NCI-H1694 treated with DMSO at 0.1 percent for 48 hours (cell line): ENCODE measurements at places on chromosomes 5 and 9.

GRCh38 chr5:151924564-151925301 is at the start of gene GLRA1:
Gene GLRA1 (minus strand): TSS chr5:151924851. CDS start chr5:151924549, 302 bp downstream.
- no peak for DNase-seq

DNA sequence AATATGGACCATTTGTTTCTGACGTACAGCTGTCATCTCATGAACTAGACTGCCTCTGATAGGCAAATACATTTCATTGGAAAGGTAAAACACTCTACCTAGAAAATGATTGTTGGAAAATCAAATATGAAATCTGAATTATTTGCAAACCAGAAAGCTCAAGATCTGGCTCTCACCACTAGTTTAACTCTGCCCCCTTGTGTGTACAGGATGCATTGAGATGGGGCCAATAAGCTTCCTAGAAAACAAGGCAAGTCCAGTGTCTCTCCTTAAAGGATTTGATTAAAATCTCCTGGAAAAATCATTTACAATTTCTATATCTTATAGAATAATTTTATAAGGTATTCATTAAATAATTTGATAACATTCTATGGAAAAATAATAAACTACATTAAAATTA is 311.9 kb upstream of the ANKH start:
- no peak for DNase-seq

DNA sequence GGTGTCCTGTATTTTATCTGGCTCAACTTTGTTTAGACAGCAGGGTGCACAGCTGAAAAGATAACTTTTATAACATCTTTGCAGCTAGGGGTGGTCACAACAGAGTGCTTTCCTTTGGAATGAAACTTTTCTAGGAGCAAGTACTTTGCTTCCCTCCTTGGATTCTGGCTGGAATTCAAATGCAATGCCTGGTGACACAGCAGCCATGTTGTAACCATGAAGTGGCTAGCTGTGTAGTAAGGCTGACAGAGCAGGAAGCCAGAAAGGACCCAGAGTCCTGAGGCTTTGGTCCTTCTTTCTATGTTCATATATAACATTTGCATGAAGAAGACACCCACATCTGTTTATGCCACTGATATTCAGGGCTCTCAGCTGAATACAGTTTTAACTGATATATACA is 48.1 kb downstream of the TENT4A start:
- no peak for DNase-seq

GRCh38 chr5:52844885-52845284 is 57.2 kb downstream of the ITGA1 start:
- no peak for DNase-seq

DNA sequence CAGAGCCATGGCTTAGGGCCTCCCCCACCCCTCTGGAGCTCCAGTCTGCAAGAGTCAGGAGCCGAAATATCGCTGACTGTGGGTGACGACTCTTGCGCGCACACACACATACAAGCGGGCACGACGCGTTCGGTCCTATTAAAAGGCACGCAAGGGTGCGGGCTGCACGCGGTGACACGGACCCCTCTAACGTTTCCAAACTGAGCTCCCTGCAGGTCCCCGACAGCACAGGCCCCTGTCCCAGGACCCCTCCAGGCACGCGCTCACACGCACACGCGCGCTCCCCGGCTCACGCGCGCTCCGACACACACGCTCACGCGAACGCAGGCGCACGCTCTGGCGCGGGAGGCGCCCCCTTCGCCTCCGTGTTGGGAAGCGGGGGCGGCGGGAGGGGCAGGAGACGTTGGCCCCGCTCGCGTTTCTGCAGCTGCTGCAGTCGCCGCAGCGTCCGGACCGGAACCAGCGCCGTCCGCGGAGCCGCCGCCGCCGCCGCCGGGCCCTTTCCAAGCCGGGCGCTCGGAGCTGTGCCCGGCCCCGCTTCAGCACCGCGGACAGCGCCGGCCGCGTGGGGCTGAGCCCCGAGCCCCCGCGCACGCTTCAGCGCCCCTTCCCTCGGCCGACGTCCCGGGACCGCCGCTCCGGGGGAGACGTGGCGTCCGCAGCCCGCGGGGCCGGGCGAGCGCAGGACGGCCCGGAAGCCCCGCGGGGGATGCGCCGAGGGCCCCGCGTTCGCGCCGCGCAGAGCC is at the start of gene GRIN1:
TSS of gene GRIN1 (plus strand) at position 433 of the 746 bp plus-strand sequence. CDS start 333 bp downstream, outside the sequence.
- no peak for DNase-seq

GRCh38 chr5:109865637-109866036 is 175.9 kb downstream of the MAN2A1 start:
- no peak for DNase-seq

GRCh38 chr5:62645223-62645622 is 66.6 kb downstream of the LRRC70 start:
- DNase-seq: no peak

DNA sequence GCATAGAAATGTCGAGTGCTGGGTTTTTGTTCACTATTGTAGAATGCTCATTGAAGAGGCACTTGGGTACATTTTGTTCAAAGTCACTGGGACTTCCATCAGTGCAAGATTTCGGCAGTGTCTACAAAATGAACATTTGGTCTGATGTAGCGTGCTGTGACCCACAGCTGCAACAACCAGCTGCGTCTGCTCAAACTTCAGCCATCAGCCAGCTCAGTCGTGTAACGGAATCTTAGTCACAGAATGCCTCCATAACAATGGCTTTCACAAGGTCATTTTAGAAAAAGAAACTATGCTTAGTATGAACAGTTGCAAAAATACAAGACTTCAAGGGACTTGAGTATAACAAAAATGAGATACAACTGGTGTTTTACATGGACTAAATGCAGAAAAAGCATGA is 828.1 kb upstream of the GRAMD2B start:
- DNase-seq: no peak

GRCh38 chr5:153974131-153974812 is 64.4 kb downstream of the FAM114A2 start:
- peak; percentile 41 for DNase-seq

DNA sequence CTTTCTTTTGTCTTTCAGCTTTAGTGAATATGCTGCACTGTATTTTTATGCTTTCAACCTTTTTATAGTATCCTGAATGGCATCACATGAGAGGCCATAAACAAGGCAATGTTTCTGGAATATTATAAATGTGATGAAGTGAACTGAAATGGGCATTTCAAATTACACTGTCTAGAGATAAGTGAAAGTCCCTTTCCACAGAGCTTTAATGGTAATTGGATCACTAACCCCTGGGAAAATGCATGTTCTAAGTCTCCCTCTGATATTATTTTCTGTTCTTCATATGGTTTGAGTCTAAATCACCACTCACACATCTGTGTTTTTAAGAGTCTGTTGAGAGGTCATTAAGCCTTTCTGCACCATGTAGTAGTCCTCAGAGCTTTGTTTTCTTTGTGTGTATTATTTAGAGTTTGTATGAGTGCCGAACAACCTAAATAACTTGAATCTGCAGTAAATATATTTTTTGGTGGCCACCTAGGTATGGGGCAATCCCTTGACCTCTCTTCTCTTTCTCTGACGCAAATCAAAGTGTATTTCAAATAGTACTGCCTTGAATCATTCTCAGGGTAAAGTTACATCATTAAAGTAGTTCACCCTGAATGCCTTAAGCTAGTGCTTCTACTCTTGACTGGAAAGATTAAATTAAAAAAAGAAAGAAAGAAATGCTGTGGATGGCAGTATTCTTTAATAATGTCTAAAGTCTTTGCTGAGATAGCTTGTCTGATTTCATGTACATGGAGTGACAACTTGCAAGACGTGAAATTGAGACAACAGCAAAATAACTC is 1931.0 kb upstream of the CDH6 start:
- DNase-seq: no peak

GRCh38 chr5:163898873-163899272 is 393.5 kb downstream of the MAT2B start:
- no peak for DNase-seq

DNA sequence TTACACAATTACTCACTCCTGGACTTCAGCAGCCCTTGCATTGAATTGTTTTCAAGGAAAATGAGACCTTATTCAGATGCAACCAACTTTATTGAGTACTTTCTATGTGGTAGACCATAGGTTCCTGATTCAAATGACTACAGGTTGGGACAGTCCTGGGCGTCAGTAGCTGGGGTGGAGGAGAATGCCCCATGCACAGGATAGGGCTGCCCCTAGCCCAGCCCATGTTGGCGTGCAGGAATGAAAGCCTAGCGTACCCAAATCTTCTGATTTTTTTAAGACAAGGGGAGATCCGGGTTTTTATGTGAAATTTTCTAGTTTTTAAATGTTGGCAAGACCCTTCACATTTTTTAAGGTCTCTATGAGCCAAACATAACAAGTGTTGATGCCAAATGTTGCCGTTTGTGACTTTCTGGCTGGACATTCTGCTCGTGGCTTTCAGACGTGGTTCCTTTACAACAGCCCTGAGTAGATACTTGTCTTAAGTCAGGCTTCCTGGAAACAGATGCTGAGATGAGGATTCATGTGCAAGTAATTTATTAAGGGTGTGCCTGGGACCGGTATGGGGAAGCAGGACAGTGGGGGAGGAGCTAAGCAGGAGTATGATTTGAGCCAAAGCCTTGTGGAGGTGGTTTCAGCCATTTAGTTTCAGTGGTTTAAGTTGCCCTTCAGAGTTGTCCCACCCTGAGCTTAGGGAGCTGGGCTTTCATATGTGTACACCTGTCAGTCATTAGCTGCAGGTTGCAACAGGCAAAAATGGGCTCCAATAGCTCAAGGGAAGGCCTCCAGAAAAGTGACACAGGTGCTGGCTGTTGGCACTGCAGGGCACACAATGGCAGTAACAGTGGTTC is 154.1 kb downstream of the NTRK2 start:
- DNase-seq: no peak

DNA sequence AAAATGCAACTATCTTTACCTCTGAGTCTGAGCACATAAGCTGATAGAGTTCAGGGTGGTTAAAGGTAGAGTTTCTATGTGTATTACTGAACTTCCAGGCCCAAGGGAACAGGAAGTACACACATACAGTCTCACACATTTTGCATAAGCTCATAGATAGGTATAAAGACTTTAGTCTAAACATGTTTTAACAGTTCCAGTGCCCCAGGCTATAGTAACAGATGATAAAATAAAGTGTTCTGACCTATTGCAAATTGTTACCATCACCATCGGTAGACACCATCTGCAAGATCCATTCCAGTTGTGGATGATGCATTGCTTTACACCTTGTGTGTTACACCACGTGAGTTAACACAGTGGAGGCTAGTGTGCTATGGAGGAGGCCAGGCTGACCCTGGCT is 95.8 kb downstream of the TMEM174 start:
- DNase-seq: no peak

DNA sequence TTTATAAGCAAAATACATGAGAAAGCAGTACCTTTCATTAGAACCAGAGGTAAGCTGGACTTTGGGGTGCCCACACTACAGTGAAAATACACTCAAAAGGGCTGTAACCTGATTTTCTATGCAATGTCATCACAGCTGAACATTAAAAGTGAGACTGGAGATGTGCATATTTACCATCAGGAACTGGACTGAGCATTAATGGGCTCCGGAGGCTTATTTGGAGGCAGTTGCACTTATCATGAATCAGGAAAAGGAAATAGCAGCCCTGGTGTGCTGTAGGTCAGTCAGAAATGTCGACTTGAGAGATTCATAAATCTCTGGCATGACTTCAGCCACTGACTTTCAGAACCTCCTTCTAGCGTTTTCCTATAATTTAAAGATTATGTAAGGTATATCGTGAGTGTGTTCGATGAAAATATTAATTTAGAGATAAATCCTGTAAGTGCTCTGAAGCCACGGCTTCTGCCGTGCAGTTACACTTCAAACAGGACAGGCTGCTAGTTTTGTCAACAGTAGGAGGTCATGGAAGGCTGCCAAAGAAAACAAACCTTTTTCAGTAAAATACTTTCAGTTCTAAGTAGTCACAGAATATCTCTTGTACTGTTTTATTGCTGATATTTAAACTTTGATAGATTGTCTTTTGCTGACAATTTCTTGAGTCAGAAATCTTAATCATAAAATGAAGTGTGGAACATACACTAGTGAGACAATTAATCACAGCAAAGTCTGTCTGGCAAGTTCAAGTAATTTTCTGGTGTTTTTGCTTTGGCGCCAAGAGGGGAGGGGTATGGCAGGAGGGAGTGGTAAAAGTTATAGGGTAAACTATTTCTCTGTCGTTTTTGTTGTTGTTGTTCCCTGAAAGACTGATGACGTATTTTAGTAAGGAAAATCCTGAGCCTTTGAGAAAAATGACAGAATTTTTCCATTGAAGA is 939.7 kb downstream of the NR2F1-AS1 start:
- peak; percentile 26 for DNase-seq

GRCh38 chr9:127540664-127541041 is 71.4 kb upstream of the STXBP1 start:
- no peak for DNase-seq

- DNase-seq: no peak
Measured at GRCh38 chr9:15524845-15525455, 14.2 kb upstream of the PSIP1 start.

GRCh38 chr5:94467954-94468930 is 150.2 kb downstream of the KIAA0825 start:
- DNase-seq: no peak

DNA sequence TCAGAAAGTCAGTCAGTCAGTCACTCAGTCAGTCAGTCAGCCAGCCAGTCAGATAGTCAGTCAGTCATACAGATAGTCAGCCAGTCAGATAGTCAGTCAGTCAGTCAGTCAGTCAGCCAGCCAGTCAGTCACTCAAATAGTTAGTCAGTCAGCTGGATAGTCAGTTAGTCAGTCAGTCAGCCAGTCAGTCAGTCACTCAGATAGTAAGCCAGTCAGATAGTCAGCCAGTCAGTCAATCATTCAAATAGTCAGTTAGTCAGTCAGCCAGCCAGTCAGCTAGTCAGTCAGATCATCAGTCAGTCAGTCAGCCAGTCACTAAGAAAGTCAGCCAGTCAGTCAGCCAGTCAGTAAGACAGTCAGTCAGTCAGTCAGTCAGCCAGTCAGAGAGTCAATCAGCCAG is 477.1 kb downstream of the AGTPBP1 start:
- DNase-seq: no peak

- DNase-seq: no peak
Measured at GRCh38 chr5:124801551-124801950, 55.1 kb upstream of the ZNF608 start.

- no peak for DNase-seq
Measured at GRCh38 chr9:138094028-138094427, 216.4 kb downstream of the CACNA1B start.

DNA sequence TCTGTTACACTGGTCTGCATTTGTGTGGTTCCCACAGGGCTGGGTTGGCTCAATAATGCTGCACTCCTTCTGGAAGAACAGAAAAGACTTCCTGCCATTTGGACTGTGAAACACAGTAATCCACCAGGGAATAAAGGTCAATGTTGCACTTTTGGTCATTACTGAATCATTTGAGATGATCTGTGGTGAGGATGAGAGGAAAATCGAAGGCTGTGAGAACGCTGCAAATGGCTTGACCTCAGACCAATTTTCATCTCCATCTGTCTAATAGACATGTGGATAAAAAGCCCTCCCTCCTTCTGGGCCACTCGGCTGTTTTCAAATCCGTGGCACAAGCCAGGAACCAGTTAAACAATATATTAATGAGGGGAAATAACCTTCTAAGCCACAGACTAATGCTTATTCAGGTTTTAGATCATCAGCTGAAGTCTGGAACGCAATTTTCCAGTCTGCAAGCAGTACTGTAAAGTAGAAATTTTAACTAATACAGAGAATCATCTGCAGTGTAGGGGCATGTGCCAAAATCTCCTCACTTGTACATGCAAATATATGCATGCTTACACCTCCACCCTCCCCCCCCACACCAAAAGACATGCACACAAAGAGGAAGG is 20.2 kb downstream of the TLE1 start:
- DNase-seq: peak; percentile 3
